ENCODE measurements at places on chromosomes 3 and 15.

GRCh38 chr15:74889883-74890664, at the start of gene MPI:
Gene MPI, plus strand, starts transcription at chr15:74890042. Its CDS starts 32 bp downstream, at chr15:74890074.
- DNase-seq, result peak; percentile 97

DNA sequence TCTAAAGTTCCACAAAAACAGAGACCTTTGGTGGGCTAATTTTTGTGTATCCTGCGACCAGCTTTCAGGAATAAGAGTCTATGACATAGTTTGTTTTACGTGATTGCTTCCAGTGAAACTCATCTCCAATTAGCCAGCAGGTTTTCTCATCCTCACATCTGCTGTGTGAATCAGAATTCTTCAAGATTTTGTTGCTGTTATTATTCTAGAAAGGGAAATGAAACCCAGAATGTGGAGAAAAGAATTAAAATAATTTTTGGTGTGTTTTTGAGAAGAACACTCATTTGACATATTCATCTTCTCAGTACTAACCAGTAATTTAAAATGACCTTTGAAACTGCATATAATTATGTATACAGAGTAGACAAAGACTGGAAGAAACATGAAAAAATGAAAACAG, 175.9 kb downstream of the USP13 start:
- no peak for DNase-seq

GRCh38 chr3:125683067-125683829, 88.0 kb upstream of the OSBPL11 start:
- no peak for DNase-seq

DNA sequence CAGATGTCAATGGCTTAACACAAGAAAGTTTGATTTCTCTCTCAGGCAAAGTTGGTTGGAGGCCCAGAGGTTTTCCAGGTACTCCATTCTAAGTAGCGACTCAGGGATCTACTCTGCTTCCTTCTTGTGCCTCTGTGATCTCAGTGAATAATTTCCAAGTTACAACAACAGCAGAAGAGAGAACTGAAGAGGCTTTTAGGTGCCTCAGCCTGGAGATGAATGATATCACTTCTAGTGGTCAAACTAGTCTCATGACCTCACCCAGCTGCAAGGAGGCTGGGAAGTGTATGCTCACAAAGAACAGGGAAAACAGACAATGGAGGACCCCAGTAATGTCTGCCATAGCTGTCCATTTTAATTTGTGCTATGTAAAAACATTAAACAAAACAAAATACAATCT, 4.6 kb upstream of the PRICKLE2 start:
- no peak for DNase-seq

DNA sequence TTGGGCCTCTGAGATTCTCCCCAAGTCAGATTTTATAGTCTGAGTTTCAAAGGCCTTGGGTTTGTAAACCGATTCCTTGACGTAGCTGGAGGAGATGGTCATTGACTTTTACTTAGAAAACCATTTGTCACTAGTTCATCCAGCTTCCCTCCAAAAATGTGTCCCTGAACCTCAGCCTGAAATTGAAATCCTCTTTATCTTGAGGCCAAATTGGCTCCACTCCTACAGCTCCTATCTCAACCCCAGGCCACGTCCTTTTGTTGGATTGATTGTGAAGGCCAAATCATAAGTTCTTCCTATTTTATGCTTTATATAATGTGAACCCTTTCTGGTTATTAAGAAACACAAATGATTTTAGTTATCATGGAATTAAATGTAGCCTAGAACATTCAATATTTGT, 193.9 kb upstream of the SUCLG2 start:
- DNase-seq, result no peak

- DNase-seq, result no peak
Measured at GRCh38 chr3:53941184-53941583, 49.5 kb upstream of the SELENOK start.

- no peak for DNase-seq
Measured at GRCh38 chr3:79187426-79187825, 580.4 kb downstream of the ROBO1 start.

- peak; percentile 79 for DNase-seq
Measured at GRCh38 chr3:196988241-196989029, 19.8 kb upstream of the PIGZ start.

GRCh38 chr3:196524527-196524926, 9.4 kb upstream of the SMCO1 start:
- no peak for DNase-seq

GRCh38 chr3:197430934-197431333, 124.8 kb downstream of the BDH1 start:
- DNase-seq, result no peak
